ENCODE measurements at places on chromosomes 2 and 18.

DNA sequence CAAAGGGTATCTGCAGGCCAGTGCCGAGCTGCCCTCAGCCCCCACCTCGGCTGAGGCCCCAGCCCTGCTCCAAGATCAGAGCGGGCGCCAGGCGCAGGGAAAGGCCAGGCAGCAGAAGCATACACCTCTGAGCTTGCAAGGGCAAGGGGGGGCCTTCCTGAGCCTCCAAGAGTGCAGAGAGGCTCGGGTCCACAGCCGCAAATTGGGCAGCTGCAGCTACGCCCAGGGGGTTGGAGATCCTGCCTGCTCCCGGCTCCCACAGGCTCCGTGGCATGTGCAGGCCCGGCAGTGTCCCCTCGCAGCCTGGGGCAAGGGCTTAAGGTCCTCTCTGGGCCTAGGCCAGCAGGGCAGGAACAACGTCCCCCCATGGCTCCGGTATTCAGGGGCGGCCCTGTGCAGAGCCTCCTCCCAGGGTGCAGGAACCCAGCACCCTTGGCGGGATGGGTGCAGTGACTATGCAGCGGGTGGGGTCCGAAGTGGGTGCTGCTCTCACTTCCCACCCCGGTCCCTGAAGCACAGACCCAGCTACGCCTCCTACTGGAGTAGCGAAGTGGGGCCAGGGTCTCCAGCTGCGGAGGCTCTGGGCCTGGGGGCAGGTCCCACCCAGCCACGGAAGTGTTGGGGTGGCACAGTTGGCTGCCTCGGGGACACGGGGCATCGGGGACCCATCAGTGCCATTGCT lies 120.2 kb upstream of the TMEFF2 start:
- no peak for DNase-seq

DNA sequence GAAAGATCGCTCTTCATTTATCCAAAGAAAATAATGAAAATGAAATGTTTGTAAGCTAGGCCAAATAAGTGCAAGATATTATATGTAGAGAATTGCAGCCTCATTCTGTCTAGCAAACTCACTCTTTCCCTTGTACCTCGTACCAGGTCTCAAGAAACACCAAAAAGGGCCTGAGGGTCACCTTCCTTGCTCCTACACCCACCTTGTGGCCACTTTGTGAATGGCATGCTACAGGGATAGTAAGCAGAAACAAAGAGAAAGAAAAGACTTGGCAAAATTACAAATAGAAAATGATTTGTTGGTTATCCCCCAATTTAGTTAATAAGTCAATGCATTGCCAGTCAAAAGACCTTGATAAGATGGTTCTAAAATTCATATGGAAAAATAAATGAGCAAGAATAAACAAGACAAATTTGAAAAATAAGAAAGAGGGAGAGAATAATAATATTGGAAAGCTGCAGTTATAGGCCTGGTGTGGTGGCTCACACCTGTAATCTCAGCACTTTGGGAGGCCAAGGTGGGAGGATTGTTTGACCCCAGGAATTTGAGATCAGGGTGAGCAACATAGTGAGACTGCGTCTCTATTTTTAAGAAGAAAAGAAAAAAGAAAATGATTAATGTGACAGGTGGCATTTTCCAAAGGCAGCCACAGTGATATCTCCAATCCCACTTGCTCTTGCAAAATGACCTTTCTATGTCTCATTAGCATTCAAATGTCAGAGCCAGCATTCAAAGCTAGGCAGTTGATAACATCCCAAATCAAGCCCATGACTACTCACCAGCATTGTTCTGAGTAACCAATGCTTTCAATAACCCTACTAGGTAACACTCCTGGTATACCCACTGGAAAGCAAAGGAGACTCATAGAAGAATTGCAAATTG lies 38.8 kb upstream of the BMP10 start:
- peak; percentile 71 for DNase-seq

GRCh38 chr2:144946263-144946662 lies 426.3 kb upstream of the ZEB2 start:
- DNase-seq, result peak; percentile 55

GRCh38 chr2:14635391-14635871 lies 2.9 kb downstream of the LRATD1 start:
- DNase-seq, result no peak

GRCh38 chr2:203155406-203155805 lies 83.4 kb upstream of the CYP20A1 start:
- DNase-seq, result no peak

DNA sequence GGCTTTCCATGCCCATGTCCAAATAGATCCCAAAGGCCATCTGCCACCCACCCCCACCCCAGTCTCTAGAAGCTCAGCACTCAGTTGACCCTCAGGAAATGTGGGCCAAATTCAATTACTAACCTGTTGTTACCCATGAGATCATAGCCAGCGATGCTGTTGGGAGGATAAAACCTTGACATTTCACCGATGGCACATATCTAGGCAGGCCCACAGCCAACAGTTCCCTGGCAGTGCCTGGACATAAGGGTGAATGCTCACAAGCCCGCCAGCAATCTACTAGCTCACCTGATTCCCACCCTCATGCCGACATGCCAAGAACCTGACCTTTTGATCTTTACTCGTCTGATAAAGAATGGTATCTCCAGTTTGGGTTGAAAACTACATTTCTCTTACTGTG lies 11.8 kb upstream of the ACOXL start:
- DNase-seq, result no peak

DNA sequence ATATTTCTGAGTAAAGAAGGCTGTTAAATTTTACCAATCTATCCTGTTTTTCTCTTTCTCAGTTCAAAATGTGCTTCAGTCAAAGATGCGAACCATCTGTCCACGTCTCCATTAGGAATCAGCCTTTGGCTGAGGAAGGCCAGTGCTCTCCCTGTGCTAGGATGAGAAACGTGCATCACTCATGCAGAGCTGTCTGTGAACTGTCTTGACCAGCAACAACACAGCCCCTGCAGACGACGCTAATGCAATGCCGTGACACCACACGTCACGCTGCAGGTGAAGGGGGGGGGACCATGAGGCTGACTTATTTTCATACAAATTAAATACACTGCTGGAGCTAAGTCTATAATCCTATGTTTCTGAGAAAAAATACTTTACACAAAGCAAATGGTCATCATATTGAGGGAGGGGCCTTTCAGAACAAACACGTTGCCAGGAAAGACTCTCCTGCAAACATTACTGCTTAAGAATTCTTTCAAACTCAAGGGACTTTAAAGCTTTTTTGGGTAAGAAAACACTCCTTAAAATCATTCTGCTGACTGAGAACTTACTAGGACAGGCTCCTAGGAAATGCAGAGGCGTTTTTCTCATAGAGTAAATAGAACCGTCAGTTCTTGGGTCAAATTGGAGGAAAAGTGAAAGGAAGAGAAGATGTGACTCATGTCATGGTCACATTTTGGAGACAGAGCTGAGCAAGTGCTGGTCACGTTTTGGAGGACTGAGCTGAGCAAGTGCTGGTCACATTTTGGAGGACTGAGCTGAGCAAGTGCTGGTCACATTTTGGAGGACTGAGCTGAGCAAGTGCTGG lies 97.0 kb downstream of the MBP start:
- no peak for DNase-seq

DNA sequence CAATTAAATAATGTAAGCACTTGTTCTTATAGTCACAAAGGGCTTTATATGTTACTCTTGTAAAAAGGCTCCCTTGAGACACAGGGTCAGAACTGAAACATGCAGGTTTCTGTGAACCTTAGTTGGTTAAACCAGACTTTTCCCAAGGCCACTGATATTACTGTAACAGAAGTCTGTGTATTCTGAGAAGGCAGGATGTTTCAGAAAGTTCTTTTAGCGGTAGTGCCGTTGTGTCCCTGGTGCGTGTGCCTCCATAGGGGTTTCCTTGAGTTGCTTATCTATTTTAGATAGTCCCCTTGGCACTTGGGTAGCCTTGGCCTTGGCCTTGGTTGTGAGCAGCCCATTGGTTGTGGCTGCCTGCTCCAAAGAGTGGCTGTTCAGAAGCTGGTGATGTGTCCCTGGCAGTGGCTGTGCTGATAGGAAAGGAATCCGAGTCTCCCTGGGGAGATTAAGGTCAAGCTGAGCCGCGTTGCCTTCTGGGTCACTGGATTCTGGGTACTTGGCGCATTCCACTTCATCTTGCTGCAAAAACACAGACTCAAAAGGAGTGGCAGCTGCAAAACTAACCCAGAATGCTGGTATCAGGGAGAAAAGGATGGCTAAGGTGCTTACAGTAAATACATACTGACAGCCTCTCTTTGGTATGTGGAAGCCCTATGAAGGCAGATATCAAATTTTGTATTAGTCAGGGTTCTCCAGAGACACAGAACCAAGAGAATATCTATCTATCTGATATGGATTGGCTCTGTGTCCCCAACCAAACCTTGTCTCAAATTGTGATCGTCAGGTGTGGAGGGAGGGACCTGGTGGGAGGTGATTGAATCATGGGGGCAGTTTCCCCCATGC lies 69.7 kb downstream of the FHOD3 start:
- no peak for DNase-seq

DNA sequence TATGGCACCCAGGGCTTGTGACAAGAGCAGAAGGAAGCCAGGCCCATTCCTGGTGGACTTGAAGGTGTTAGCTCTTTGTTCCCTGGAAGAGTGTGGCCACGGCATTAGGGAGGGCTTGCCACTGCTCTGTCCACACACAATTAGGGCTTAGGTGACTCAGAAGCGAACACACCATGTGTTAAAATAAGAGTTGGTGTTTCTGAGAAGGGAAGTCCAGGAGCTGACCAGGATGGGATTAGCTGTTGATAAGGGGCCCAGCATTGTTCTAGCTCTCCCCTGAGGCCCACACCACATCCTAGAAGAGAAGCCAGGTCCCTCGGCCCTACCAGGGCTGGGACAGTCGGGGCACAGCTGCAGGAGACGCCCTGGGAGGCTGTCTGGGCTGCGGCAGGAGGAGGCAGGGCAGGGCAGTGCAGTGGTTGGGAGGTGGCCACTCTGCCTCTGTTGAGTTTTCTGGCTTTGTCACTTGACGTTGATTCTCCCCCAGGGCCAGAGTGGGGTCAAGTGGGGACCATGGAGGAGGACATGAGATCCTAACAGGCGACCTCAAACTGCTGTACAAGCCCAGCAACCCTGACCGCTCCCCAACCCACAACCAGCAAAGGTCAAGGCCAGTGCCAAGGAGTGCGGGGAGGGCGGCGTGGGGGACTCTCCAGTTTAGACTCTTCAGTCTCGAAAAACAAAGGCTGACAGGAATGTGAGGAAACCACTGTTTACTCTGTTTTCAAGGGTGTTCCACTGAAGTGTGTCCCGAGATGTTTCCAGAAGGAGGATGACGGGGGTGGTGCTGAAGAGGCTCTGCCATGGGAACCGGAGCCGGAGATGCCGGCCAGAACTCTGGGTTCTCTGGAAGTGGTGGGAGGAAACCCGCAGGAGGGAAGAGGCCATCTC lies 16.8 kb downstream of the GNLY start:
- DNase-seq, result no peak

GRCh38 chr2:101622210-101623030 lies 75.1 kb upstream of the MAP4K4 start:
- DNase-seq, result no peak

DNA sequence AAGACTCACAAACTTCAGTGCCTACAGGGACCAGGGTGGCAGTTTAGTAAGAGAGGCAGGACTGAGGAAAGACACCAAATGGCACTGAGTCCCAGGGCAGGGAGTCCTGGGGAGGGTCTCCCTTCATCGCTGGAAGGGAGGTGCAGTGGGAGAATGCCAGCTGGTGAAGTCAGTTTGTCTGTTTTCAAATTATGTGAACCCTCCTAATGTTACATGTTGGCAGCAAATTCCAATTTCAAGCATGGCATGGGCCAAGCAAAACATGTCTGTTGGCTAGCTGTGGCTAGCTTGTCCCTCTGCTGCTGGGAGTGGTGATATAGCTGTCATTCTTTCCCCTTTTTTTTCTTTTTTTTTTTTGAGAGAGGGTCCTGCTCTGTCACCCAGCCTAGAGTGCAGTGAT lies 55.9 kb upstream of the HAAO start:
- DNase-seq, result no peak

DNA sequence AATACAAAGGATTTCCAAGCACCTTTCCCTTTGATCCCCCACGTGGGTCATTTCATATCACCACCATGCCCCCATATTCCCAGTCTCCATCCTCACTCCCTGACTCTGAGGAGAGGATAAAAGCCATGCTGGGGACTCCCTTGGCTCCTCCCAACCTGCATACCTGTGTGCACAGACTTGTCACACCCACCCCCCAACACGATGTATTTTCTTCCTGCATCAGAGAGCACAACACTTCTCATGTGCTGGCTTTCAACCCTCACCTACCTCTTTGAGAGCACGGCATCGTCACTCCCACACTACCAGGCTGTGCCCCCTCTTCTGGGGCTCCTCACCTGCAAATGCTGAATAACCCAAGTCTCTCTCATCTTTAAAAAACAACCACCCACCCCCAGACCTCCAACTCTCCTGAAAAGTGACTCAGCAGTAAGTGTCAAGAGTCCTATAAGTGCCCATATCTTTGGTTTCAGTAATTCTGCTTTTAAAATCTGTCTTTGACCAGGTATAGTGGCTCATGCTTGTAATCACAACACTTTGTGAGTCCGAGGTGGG lies 53.1 kb downstream of the AP1S3 start:
- DNase-seq, result no peak

DNA sequence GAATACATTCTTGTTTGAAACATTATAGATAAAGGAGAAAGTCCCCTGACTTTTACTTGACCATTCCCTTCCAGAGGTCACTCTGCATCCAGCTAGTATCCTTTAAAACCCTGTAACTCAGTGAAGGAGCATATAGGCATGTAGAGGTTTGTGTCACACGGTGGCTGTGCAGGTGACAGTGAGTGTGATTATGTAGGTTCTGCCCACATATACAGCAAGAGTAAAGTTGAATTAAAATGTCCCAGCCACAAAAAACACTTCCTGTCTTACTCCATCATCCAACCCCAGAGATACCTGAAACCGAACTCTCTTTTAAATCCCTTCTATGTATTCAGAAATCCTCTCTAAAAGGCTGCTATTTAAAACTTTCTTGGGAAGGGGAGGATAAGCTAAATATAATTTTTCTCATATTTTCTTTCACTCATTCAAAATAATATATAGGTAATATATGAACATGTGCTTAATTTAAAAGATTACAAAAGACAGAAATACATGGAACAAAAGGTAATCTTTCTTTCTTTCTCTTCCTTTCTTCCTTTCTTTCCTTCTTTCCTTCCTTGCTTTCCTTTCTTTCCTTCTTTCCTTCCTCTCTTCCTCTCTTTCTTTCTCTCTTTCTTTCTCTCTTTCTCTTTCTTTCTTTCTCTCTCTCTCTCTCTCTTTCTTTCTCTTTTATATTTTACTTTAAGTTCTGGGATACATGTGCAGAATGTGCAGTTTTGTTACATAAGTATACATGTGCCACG lies 20.6 kb upstream of the ACSL3 start:
- no peak for DNase-seq

All from HL-60 (cell line).